Coronary artery (tissue), 2 donors: ENCODE measurements at places on chromosomes 6 and 20.

GRCh38 chr6:93786474-93787330 lies 367.3 kb upstream of the EPHA7 start:
- DNase-seq = no peak

- no peak for DNase-seq
Observed at GRCh38 chr6:42120895-42121865, 21.2 kb downstream of the C6orf132 start.

GRCh38 chr6:18565231-18565630 lies 178.1 kb downstream of the RNF144B start:
- no peak for DNase-seq

DNA sequence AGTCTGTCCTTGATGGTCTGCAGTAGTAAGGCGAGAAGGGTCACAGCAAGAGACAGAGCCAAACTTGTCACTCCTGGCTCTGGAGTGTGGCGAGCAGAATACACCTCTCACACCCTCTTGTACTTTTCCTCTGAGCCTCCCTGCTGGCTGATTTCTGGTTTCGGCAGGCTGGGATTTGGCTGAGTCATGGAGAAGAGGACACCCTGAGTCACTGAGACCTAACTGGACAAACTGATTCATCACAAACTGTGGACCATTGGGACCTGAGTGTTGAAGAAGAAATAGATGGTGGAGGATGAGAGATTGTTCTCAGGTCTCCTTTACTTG lies 101.7 kb downstream of the F13A1 start:
- DNase-seq = no peak

- no peak for DNase-seq
Observed at GRCh38 chr6:144340541-144341371, 55.6 kb downstream of the UTRN start.

DNA sequence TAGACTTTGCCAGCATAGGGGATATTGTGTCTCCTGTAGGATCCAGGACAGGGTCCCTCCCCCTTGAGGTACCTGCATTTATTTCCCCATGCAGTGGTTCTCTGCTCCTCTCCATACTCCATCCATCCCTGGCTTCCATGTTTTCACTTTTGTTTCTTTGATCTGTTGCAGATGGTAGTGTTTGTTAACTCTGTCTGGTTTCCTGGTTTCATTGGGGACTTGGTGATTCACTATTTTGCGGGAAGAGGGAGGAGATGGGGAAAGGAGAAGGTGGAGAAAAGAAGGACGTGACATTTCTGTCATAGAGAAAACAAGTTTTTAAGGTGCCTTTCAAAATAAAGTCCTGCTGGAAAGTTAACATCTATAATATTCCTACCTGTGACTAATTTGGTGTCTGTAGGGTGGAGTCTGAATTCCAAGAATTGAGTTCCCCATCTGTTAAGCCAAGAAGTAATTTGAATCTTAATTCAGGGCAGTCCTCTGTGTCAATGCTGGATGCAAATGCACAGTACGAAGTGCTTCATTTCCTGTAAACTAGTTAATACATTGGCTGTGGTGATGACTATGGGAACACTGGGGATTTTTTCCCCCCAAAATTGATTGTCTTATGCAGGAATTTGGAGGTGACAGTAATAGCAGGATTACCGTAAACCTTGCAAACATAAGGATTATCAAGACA lies 6.9 kb upstream of the RNF144B start:
- no peak for DNase-seq

DNA sequence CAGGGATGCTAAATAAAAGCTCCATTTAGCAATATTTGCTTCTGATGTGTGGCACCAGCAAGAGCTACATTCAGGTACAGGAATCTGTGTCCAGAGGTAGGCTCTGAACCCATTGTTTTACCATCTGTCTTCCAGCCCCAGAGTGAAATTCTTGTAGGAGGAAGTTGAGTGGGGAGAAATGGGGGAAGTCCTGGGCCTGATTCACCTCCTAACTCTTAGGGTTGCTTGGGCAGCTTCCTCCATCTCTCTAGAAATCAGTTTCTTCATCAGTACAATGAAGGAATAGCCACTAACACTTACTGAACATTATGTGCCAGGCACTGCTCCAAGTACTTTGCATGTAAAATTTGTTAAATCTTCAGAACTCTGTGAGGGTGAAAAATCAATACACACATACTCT lies 35.1 kb upstream of the TSPYL1 start:
- DNase-seq = no peak

DNA sequence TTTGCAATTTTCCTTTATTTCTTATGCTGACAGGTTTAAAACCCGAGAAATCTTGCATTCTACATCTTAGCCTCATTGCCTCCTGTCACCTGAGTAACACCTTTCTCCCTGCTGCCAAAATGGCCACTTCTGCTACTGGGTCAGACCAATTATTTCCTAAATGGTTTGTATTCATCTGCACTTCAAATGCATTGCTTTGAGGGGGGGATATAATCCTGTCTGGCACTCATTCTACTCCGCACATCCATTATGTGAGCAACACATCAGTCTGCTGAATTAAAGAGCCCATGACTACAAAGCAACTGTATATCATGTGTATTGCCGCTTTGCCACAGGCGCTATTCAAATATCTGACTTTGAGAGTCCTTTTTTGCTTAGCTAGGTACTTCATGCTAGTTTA lies 141.6 kb upstream of the TSHZ2 start:
- no peak for DNase-seq

- no peak for DNase-seq
Observed at GRCh38 chr6:24686946-24687345, 20.1 kb downstream of the ACOT13 start.

DNA sequence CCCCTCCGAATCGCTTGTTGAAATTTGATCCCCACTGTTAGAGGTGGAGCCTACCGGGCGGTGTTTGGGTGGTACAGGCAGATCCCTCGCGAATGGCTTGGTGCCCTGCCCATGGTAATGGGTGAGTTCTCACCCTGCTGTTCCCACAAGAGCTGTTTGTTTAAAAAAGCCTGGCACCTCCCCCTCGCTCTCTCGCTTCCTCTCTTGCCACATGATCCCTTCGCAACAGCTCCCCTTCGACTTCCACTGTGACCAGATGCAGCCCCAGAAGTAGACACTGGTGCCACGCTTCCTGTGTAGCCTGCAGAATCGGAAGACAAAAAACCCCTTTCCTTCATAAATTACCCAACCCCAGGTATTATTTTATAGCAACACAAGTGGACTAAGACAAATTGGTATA lies 292.2 kb upstream of the QKI start:
- DNase-seq = no peak

DNA sequence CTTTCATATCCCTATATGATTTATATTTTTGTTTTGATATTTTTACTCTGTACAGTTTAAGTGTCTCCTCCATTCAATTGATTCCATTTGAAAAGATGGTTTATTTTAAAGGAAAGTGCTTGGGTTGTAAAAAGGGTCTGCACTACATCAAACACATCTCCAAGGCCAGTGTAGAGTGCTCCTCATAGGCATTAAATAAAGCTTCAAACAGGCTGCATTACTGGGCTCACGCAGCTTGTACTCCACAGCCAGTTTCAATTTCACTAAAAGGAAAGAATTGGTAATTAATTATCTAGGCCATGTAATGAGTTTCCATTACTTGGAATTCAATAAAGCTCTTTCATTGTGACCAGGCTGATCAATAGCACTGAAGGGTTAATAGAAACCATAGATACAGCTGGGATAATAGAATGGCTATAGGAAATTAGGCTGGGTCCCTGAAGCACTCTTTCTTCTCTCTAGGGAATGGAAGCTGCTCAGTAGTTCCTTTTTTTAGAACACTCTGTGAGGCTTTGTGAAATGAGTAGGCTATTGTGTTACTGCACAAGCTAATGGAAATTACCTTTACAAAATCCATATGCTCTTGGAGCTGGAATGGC lies 442.2 kb downstream of the RNF144B start:
- no peak for DNase-seq
